ENCODE measurements at places on chromosomes 5 and 9.

DNA sequence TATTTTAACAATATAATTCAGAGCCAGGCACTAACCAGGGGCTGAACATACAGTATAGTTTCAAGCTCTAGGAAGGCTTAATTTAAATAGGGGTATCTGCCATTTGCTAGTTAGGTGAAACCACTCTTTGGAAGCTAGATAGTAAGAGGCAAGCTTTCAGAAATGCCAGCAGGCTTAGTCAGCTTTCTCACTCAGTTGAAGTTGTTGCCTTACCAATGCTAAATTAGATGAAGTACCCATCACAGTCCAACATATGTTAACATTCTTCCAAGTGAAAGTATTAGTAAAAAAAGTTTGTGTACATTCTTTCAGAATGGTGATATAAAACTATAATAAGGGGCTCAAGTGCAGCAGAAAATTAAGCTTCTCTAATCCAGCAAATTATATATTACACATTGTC is 215.0 kb downstream of the CNTLN start:
- peak; percentile 6 for DNase-seq

DNA sequence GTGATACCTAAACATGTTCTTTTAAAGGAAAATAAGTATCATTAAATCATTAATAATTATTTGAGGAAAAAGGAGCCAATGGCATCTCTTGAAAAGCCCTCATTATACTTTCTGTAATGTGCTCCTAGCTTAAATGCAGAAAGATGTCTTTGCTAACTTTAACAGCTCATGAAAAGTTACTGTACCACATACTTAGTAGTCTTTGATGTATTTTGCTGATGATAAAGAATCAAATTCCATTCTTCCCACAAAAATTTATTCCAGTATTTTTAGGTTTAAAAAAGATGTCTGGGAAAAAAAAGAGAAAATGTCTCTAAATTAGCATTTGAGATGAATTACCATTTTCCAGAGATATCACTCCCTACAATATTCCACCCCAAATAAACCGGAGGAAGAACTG is 112.5 kb downstream of the PPP2R2B start:
- DNase-seq = no peak

- DNase-seq = peak; percentile 9
Measured at GRCh38 chr9:112532427-112532826, 45.8 kb downstream of the KIAA1958 start.

DNA sequence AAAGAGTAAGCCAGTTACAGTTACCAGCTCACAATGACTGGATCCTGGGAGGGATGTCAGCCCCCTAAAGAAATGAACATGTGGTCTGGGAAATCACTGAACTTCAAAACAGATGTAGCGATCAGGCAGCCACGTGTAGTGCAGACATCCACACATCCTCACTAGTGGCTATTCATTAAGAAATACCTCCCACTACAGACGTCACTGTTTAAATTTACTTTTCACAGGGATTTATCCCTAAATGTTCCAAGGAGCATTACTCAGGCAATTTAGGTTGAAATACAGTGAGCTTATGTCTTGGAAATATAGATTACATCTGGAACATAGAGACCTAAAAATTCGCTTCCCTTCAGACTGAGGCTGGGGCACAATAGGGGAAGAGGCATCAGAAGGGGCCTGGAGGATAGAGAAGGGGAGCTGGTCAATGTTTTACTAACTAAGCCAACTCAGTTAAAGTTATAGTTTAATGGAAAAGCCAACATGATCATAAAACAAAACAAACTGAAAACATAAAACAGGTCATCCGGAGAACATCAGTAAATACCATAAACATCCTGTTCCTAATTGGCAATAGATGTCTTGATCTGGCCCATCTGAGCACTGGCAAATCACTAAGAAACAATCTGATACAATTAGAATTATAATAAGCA is 92.3 kb downstream of the FANCC start:
- DNase-seq = no peak

- no peak for DNase-seq
Measured at GRCh38 chr5:67792891-67793290, 422.7 kb upstream of the PIK3R1 start.

DNA sequence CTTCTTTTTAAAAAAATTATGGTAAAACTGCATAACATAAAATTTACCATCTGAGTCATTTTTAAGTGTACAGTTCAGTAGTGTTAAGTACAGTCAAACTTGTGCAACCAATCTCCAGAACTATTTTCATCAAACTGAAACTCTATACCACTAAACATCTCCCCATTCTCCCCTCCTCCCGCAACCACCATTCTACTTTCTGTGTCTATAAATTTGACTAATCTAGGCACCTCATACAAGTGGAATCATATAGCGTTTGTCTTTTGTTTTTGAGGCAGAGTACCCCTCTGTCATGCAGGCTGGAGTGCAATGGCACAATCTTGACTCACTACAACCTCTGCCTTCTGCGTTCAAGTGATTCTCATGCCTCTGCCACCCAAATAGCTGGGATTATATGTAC is 24.0 kb upstream of the EBF1 start:
- DNase-seq = no peak

DNA sequence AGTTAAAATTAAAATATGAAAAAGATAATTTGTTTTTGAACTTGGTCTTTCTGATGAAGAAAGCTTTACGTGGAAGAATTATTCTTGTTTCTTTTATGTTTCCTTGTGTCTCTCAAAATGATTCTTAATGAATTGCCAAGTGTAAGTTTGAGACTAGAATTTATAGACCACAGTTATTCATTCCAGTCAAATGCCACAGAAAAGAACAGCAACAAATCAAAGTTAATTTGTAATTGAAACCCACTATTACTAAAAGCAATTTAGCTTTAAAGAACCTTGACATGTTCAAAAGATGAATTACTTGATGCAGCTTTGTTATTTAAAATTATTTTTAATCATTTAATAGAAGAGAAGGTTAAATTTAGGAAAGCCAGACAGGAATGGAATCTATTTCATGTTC is 1277.7 kb upstream of the NUDT12 start:
- DNase-seq = no peak

GRCh38 chr9:136138566-136138965 is 19.9 kb upstream of the TMEM250 start:
- no peak for DNase-seq

Measured in RPMI7951 (cell line).